Neural crest cell (in vitro differentiated cells): ENCODE measurements at places on chromosomes 13 and 19. TPM values are rescaled to one million over a fixed set of nuclear protein-coding genes. Genes with fewer than 3 reads are reported as not detected.

ZNF99 gene
- total RNA-seq, result not detected in 2 replicates

DNA sequence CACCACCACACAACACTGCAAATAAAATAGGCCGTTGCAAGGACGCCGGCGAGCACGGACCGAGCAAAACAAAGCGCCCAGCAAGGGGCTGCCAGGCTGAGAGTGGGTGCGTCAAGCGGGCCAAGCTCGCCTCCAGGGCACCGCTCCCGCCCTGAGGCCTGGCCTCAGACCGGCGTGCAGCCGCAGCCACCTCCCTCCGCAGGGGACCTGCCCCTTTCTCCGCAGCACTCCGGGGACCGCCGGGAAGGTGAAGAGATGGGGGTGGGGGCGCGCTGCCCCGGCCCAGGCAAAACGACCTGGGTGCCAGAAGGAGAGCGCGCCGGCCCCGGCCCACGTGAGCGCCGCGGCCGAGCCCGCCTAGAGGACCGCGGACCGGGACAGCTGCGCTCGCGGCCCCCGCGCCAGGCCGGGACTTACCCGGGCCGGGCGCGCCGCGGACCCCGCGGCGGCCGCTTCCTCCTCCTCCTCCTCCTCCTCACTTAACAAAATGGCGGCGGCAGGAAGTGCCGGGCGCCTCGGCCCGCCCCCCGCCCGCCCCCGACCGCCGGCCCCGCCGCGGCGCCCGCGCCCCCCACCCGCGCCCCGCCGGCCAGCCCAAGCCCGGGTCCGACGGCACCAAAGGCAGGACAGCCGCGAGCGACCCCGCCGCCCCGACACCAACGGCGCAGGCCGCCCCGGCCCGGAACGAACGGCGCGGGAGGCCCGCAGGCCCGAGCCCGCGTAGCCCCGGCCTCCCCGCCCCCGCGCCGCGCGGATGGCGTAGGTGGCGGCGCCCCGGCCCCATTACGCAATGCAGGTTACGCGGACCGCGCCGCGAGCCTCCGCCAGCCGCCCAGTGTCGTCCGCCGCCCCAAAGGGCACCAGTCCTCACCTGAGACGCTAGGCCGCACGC lies 674 bp downstream of the BRD4 start:
- DNase-seq, result peak; percentile 10

- DNase-seq, result no peak
Measured at GRCh38 chr19:43667876-43668405, 2.0 kb downstream of the PLAUR start.

- peak; percentile 88 for DNase-seq
Measured at GRCh38 chr13:52455677-52456041, 381 bp downstream of the CKAP2 start.

KIR2DL1 gene
- not detected in 2 replicates for total RNA-seq

GRCh38 chr19:8373867-8374813 lies 10.2 kb downstream of the ANGPTL4 start:
- DNase-seq, result no peak

ATP4B gene
- total RNA-seq, result not detected in 2 replicates

DNA sequence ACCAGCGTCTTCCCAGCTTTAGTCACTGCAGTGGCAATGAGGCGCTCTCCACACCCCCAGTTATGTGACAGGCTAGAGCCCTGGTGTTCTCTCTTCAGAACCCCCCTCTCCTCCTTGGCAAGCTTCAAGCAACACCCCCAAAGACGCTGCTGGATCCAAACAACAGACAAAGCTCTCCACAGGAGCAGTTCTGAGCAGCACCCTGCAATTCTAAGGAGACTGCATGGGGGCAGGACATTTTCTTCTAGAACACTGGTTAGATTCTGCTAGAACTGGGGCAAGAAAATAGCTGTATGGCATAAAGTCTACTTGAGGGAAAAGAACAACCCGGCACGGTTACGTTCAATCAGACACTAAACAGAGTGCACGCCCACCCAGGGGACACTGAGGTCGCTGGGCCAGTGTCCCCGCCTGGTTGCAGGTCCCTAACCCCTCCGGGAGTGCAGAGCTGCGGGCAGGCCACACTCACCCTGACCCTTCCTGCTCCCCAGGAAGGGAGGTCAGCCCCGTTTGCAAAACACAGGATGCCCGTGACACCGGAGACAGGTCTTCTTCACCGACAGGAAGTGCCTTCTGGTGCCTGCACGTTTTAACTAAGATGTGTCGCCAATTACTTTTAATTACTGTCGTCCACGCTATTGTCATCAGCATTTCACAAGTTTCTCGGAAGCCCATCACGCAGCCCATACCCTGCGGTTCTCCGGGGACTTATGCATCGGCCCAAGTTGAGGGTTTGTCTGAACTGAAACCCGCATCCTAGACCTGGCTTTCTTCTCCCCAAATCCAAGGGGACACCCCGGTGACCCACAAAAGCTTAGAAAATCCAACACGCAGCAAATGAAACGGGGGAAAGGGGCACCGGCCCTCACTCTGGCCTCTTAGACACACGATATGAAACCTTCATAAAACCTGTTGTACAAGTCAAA lies 943 bp downstream of the GJB6 start:
- DNase-seq, result no peak

DNA sequence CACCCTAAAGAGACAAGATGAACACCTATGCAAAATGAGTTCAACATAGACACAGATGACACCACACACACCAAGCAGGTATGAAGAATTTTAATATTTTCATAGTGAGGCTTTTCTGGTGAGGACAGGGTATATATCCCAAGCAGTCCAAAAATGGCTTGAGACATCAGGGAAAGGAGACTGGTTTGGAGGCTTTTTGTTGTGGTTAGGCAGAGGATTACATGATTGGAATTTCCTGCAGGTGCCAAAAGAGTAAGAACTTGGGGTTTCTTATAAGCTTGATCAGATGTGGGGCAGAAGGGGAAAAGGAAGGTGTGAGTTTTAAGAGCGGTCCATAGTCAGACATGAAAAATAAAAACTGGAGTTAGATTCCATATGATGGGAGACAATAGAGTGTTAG lies 420.8 kb upstream of the SLITRK1 start:
- DNase-seq, result no peak

- DNase-seq, result no peak
Measured at GRCh38 chr19:55098716-55099556, 18.5 kb downstream of the PPP1R12C start.

CCDC169 gene
- 1.7 and 3.5 TPM in 2 replicates for total RNA-seq

DNA sequence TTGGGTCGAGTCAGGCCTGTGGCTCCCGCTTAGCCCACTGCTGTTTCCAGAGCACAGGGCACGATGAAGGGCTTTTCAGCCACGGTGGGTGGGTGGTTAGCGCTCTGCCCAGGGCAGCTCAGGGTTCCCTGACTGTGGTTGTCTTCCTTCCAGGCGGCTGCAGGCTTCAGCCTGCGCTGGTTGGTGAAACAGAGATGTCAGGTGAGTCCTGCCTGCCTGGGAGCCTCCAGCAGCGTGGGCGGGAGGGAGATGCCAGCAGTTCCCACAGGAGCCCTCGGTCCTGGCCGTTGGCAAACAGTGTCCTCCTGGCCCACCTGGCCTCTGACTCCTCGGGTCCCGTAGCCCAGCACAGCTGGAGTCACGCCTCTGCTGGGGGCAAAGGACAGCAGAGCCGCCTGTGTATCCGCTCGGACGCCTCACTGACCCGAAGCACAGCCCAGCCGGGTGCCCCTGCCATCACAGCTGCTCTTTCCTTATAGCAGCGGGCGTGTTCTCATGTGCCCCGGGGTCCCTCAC lies 9.7 kb downstream of the ADAT3 start:
- no peak for DNase-seq

DNA sequence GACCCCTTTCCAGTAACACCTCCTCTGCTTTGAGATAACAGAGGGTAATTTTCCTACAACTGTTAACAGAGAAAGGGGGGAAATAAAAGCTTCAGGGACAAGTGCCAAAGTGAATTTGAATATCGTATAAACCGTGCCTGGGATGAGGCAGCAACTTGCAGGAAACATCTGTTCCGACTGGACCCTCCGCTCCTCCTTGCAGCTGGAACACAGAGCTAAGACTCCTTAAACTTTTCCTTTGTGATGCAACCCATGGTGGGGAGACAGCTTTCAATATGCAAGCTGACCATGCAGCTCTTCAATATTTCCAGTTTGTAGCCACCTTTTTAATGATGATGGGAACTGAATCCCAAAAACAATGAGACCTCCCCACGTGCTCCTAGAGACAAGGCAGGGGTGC lies 432.6 kb downstream of the ZNF536 start:
- DNase-seq, result no peak

GRCh38 chr19:52673014-52673413 lies 34.9 kb upstream of the ZNF83 start:
- DNase-seq, result no peak

DNA sequence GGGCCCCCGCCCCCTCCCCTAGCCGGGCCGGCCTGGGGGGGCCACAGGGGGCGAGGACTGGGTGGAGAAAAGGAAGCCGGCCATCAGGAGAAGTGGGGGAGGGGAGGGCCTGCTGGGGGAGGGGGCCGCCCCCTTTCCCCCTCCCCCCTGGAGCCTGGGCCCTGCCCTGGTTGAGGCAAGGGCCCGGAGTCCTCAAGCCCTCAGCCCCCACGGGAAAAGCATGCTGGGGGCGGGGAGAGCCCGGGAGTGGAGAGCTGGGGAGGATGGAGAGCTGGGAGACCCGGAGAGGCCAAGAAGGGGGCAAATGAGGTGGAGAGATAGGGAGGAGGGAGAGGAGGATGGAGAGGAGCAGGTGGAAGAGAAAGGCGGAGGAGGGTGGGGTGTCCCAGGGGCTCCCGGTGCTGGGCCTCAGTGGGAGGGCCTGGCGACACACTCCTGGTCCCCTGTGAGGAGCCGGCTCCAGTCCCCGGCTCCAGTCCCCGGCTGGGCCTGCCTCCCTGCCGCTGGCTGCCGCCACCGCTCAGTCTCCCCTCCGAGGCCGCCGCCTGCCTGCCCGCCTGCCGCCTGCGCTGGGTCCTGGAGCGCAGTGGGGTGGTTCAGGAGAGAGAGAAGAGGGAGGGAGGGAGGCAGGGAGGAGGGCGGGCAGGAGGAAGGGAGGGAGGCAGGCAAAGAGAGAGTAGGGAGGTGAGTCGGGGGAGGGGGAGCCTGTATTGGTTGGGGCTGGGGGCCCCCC lies at the start of gene GRIK5:
Gene GRIK5 (minus strand): TSS at position 588 of the 733 bp plus-strand sequence. CDS start 4,436 bp downstream, outside the sequence.
- DNase-seq, result no peak

- no peak for DNase-seq
Measured at GRCh38 chr13:113408562-113408961, 44.6 kb upstream of the GRTP1 start.

JAK3 gene
- 1.3 and 1.6 TPM in 2 replicates for total RNA-seq

- DNase-seq, result no peak
Measured at GRCh38 chr19:49243129-49243528, 81.9 kb downstream of the SLC6A16 start.

DNA sequence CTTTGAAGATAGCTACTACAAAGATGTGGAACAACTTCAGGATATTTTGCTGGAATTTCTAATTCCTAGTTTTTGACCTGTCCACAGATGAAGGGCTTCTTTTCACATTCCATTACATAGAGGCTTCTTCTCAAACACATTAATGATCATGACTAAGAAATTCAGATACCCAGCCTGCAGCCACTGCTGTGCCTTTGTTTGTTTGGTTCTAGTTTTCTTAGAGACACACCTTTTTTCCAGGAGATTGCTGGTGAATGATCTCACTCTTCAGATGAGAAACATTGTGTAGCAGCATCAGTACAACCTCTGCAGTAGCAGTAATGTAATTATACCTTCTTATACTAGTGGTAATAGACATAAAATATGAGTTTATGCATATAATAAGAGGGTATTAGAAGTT lies 5.0 kb downstream of the TDRD3 start:
- DNase-seq, result no peak

SCAMP4 gene
- total RNA-seq, result 71.2 and 79.9 TPM in 2 replicates

PTH2 gene
- total RNA-seq, result not detected in 2 replicates
